ENCODE measurements at places on chromosomes 13 and 19.

- DNase-seq, result no peak
Observed at GRCh38 chr19:39916236-39916635, 18.2 kb downstream of the FCGBP start.

- DNase-seq, result no peak
Observed at GRCh38 chr19:5218255-5218855, 122.3 kb downstream of the PTPRS start.

- peak; percentile 2 for DNase-seq
Observed at GRCh38 chr13:74889321-74889720, 592.6 kb downstream of the TBC1D4 start.

DNA sequence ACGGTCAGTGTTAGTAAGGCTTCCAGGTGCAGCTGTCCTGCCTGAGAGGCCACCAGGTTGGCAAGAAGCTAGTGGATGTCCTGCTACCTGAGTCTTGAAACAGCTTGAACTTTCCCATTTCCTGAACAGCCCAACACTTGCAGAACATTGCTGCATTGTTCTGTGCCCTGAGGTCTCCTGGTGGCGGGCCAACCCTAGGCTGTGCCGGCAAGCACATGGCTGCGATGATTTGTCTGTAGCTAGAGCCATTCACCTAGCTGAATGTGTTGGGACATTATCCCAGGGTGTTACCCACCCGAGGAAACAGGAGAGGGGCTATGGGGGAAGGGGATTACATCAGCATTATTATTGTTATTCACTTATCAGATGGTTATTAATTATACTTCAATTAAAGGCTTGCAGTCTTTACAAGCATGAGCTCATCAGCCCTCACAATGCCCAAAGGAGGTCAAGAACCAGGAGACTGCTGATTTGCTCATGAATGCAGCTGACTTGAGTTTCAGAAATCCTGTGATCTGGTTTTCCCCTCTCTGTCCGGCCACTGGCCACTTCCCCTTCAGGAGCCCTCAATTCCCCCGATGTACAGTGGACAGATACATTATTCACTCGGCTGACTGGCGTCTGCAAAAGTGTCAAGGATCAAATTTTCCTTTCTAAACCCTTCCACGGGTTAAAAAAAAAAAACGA, 187.6 kb upstream of the TSC22D1 start:
- no peak for DNase-seq

DNA sequence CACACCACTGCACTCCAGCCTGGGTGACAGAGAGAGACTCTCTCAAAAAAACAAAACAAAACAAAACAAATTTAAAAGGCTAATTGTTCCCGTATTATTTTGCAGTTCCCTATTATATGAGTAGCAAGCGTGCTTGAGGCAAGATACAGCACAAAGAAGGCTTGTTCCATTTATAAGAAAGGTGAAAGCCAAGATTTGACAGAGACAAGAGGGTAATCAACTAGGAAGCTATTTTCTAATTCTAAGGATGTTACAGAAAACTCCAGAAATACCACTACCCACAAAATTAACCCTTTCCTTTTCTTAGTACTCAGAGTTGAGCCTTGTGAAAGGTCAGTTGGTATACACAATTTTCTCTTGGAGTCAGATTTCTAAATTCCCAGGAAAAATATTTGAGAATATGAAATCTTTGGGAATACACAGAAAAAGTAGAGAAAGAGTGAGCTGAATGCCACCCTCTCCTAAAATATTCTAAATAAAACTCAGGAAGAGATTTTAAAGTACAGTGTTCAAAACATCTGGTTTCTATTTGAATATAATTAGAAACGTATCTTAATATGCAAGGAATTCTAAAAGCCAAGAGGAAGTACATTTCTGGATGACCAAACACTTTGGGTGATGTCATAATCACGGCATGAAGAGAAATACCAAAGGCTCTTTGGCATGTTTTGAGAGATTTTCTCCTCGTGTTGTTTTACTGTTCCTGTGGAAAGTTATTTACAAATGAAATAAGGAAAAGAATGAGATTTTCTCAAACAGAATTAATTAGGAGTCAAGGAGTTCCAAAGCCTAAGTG, 63.0 kb upstream of the FLT1 start:
- DNase-seq, result no peak

DNA sequence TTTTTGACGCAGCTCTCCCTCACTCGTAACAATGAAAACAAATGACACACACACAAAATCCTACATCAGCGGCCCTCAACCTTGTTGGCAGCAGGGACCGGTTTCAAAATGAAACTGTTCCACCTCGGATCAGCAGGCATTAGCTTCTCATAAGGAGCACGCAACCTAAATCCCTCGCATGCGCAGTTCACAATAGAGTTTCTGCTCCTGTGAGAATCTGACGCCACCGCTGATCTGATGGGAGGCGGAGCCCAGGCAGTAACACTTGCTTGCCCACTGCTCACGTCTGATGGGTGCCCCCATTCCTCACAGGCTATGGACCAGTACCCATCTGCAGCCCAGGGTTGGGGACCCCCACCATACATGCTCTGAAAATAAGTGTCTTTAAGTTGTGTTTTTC, 43.4 kb downstream of the DHRS12 start:
- no peak for DNase-seq

- no peak for DNase-seq
Observed at GRCh38 chr19:313988-314815, 23.0 kb upstream of the PLPP2 start.

- DNase-seq, result no peak
Observed at GRCh38 chr19:48806818-48807589, 3.8 kb downstream of the BCAT2 start.

GRCh38 chr19:4568886-4569285, 9.4 kb upstream of the SEMA6B start:
- DNase-seq, result no peak

DNA sequence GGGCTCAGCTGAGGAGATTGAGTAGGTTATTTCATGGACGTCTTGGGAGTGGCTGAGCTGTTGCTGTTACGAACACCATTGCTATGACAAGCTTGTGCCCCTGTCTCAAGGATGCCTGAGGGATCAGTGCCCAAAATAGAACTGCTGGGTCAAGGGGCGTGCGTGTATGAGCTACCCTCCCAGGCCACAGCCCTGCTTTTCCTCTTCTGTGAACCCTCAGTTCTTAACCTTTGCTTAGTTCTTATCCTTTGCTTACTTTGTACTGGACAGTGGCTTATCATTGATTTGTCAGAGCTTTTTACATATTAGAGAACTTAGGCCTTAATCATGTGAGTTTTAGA, 9.0 kb downstream of the ARHGAP45 start:
- DNase-seq, result no peak

DNA sequence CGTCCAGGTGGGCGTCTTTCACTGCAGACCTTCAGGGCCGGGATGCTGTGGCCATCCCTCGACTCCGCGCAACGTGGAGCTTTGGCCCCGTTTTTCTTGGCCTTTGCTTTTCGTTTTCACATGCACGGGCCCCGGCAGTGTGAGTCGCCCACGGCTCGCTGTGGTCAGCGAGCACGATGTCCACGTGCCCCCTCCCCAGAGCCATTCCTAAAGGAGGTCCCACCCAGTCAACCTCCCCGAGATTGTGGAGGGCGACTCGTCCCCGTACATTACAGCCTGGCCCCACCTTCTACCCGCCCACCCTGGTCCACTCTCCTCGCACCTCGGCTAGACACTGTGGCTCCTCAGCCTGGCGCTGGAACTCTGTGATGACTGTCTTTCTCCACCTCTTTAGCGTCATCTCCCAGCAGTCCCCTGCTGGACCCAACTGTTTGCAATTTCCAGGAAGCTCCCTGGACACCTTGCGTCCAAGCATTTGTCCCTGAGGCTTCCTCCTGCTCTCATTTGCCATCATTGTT, 405 bp downstream of the ZNF446 start:
- no peak for DNase-seq

GRCh38 chr13:26663791-26664190, 96.8 kb downstream of the GPR12 start:
- DNase-seq, result peak; percentile 86

- no peak for DNase-seq
Observed at GRCh38 chr19:1601613-1602064, 3.6 kb downstream of the UQCR11 start.

- DNase-seq, result no peak
Observed at GRCh38 chr19:18045307-18046050, 37.5 kb downstream of the ARRDC2 start.
